ENCODE measurements at places on chromosomes 6 and 20. TPM values are rescaled to one million over a fixed set of nuclear protein-coding genes. Genes with fewer than 3 reads are reported as not detected.

The PHACTR1 gene
- 0.31 TPM for polyA plus RNA-seq

DNA sequence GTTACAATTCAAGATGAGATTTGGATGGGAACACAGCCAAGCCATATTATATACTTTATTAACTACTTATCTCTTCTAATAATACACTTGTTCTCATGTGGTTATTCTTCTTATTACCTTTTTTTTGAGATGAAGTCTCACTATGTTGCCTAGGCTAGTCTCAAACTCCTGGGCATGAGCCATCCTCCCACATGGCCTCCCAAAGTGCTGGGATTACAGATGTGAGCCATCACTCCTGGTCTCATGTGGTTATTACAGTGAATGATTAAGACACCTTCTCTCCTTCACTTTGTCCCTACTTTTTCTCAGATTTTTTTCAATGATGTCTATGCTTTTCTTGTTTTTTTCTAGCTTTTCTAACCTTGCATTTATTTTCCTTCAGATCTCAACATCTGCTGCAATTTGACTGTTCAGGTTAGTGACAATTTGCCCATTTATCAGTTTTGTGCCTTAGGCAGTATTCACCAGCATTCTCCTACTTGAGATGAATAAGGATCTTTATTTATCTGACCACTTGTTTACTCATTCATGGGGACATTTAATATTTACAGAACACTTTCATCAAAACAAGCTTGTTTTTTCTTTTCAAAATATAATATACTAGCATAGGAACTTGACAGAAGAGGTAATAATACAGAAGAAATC lies 105.7 kb downstream of the SLC16A10 start:
- no peak overlapping the region for H3K4me3 ChIP-seq
- no peaks in the 10 kb centered on the region for H3K36me3 ChIP-seq
- H3K27ac ChIP-seq, result no peak overlapping the region
- no peaks in the 10 kb centered on the region for H3K27me3 ChIP-seq
- no peak for DNase-seq

DNA sequence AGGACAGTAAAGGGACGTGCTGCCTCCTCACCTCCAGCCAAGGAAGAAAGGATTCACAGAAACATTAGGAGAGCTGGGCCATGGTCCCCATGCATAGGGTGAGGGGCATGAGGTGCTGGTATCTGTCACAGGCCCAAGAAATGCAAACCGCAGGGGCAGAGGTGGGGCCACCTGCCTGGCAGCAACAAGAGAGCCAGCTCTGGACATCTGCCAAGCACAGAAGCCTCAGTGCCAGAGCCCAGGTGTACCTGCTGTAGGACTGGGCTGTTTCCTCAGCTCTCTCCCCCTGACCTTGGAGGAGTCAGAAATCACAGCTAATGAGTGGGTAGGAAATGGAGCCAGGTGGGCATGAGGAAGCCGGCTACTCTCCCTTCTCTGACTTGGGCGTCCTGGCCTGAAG lies 45.3 kb downstream of the SLC2A12 start:
- no peak for DNase-seq
- H3K36me3 ChIP-seq, result no peaks in the 10 kb centered on the region
- no peaks in the 10 kb centered on the region for H3K27me3 ChIP-seq
- H3K4me3 ChIP-seq, result no peak overlapping the region
- no peaks in the 10 kb centered on the region for H3K4me1 ChIP-seq
- H3K27ac ChIP-seq, result no peak overlapping the region

- no peaks in the 10 kb centered on the region for H3K36me3 ChIP-seq
- no peak overlapping the region for H3K27ac ChIP-seq
- no peak for DNase-seq
Measured at GRCh38 chr20:17061715-17062114, 165.1 kb upstream of the PCSK2 start.

- H3K4me3 ChIP-seq, result no peak overlapping the region
- no peak for DNase-seq
- no peaks in the 10 kb centered on the region for H3K36me3 ChIP-seq
- no peak overlapping the region for H3K27ac ChIP-seq
Measured at GRCh38 chr6:121310495-121310894, 23.8 kb downstream of the TBC1D32 start.

DNA sequence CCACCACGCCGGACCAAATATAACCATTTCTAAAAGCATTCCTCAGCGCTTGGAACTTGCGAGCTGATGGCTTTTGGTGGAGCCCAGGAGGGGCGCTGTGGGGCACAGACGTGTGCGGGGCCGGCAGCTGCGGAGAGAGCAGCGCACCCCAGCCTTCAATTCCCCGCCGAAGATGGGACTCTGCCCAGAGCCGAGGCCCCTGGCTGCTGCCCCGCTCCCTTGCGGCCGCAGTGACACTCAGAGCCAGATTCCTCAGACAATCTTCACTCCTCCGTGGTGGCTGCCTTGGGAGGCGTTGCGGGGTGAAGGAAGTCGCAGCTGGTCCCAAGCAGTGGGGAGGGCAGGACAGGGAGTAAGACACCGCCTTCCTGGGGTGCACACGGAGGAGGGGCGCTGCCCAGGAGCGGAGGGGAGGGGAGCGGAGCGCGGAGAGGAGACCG lies 87.7 kb downstream of the TMEM242 start:
- H3K4me3 ChIP-seq, result peak overlapping the region; percentile 51
- H3K27ac ChIP-seq, result peak overlapping the region; percentile 29
- no peak for DNase-seq
- peaks cover 16% of the 10 kb centered on the region for H3K4me1 ChIP-seq

Data from liver (tissue), 10 donors.